ENCODE measurements at places on chromosomes 12 and 14. TPM values are rescaled to one million over a fixed set of nuclear protein-coding genes. Genes with fewer than 3 reads are reported as not detected.

DNA sequence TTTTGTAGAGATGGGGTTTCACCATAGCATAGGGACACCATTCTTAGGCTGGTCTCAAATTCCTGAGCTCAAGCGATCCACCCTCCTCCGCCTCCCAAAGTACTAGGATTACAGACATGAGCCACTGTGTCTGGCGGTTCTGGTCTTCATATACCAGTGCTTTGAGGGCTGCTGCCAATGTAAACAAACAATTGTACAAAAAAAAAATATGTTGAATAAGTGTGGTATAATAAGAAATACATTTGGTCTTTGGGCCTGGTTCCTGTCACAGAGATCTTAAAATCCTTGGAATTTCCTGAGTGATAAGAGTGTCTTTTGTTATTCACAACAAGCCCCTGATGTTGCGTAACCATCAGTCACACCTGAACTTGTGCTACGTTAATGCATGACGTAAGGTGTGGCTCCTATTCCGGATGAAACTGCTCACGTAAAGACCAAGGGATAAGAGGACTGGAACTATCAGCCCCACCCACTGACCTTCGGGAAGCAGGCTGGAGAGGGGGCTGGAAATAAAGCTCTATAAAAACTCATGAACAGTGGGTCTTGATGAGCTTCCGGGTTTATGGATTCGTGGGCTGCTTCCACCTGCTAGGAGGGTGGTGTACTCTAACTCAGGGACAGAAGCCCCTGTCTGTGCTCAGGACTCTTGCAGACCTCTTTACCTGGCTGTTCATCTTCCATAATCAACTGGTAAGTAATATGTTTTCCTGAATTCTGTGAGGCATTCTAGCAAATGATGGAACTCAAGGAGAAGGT, 16.5 kb upstream of the RIMKLB start:
- H3K4me1 ChIP-seq: no peaks in the 10 kb centered on the region
- H3K36me3 ChIP-seq: no peaks in the 10 kb centered on the region
- no peaks in the 10 kb centered on the region for H3K27me3 ChIP-seq
- DNase-seq: peak; percentile 62
- no peak overlapping the region for H3K4me3 ChIP-seq

DNA sequence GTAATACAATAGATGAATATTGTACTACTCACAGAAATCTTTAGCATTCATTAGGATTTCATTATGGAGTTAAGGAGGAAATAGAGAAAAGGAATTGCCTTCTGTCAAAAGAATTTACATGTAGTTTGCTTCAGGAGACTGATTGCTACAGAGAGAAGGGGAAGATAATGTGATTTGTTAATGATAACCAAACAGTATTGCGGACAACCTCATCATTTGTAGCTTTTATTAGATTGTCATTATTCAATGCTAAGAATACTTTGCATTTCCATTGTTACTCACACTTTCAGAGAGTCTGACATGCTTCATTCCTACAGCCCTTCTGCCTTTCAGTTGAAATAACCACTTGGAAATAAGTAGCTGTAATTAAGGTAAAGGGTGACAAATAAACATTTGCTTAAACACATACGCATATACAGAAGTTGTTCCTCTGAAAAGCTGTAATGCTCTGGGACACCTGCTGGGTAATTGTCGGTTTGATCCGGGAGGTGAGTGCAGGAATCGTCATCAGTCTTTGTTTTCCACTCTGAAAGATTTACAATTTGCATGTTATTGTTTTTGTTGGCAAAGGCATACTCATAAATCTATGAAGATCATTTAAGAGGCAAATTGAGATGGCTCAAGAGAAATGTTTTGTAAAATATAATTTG, 600.2 kb downstream of the TRHDE start:
- H3K4me3 ChIP-seq: no peak overlapping the region
- no peaks in the 10 kb centered on the region for H3K27me3 ChIP-seq

DNA sequence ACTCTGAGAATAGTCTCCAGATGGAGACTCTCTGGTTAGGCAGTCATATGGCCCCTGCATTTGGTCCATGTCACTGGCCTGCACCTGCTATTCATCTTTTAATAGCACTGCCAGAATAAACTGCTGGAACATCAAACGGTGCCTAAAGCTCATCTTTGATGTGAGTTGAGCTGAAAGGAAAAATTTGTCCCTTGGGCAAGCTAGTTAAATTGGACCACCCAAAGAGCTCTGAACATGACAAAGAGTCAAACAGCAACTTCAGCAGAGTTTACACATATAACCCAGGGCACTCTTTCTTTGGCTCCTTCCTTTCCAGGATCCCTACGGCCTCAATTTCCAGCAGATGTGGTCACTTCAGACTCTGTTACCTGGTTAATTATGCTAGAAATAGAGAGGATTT, 269.9 kb downstream of the RPL10L start:
- no peak overlapping the region for H3K4me3 ChIP-seq
- H3K27me3 ChIP-seq: no peaks in the 10 kb centered on the region
- no peak overlapping the region for H3K27ac ChIP-seq
- H3K4me1 ChIP-seq: no peaks in the 10 kb centered on the region

GRCh38 chr14:105474483-105475268, at the start of gene CRIP2:
Gene CRIP2 (plus strand): TSS chr14:105474821. CDS start chr14:105474863, 42 bp downstream.
- no peaks in the 10 kb centered on the region for H3K27me3 ChIP-seq
- H3K27ac ChIP-seq: peak within 1 kb of the TSS; percentile 85
- peaks cover 37% of the 10 kb centered on the region for H3K4me1 ChIP-seq
- H3K4me3 ChIP-seq: peak within 1 kb of the TSS; percentile 73
- no peaks in the 10 kb centered on the region for H3K36me3 ChIP-seq
- DNase-seq: no peak

- no peaks in the 10 kb centered on the region for H3K27me3 ChIP-seq
- no peaks in the 10 kb centered on the region for H3K36me3 ChIP-seq
- H3K4me1 ChIP-seq: no peaks in the 10 kb centered on the region
- DNase-seq: no peak
- no peak overlapping the region for H3K4me3 ChIP-seq
- H3K27ac ChIP-seq: no peak overlapping the region
Observed at GRCh38 chr12:64571411-64571810, 38.9 kb upstream of the RASSF3 start.

GRCh38 chr12:10170216-10170615, 1.7 kb downstream of the OLR1 start:
- H3K27me3 ChIP-seq: no peaks in the 10 kb centered on the region
- no peak overlapping the region for H3K4me3 ChIP-seq
- H3K4me1 ChIP-seq: no peaks in the 10 kb centered on the region
- no peak overlapping the region for H3K27ac ChIP-seq
- H3K36me3 ChIP-seq: no peaks in the 10 kb centered on the region
- no peak for DNase-seq

Gene NINJ2
- 1.1 TPM for total RNA-seq

- no peak overlapping the region for H3K27ac ChIP-seq
- peaks cover under 1% of the 10 kb centered on the region for H3K4me1 ChIP-seq
- no peaks in the 10 kb centered on the region for H3K36me3 ChIP-seq
Observed at GRCh38 chr12:13093848-13094220, 9.6 kb downstream of the GSG1 start.

GRCh38 chr12:103197725-103198388, 240.4 kb downstream of the ASCL1 start:
- H3K27ac ChIP-seq: no peak overlapping the region
- H3K4me3 ChIP-seq: no peak overlapping the region
- DNase-seq: no peak
- H3K4me1 ChIP-seq: no peaks in the 10 kb centered on the region

DNA sequence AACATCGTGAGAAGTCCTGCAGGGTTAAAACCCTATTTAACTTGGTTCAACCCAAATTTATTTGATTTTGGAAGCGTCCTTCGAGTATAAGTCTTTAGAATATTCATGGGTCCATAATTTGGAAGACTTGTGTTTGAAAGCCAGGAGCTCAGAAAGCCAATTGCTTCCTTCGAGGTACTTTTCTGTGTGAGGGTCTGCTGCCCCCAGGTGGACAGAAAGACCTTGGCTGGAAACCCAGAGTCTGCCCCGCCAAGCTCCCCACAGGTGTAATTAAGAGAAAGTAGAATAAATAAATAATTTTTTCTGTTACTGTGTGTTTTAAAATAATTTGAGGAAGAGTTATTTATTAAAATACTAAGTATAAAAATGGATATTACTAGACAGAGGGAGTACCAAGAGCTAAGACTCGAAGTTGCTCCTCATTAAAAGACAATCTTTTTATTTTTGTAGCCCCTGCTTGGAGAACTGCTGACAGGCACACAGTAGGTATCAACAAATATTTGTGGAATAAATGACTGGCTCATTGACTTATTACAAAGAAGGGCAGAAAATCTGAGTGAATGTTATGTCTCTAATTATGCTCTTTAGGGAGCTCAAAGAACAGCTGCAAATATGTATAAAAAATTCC, 105.8 kb downstream of the PAH start:
- no peak overlapping the region for H3K27ac ChIP-seq
- H3K4me1 ChIP-seq: no peaks in the 10 kb centered on the region
- no peak overlapping the region for H3K4me3 ChIP-seq
- no peaks in the 10 kb centered on the region for H3K27me3 ChIP-seq

Gene RNASE3
- total RNA-seq: not detected

Gene TFCP2
- 11.5 TPM for total RNA-seq

- H3K4me1 ChIP-seq: peaks cover 7% of the 10 kb centered on the region
- no peak overlapping the region for H3K27ac ChIP-seq
- DNase-seq: peak; percentile 56
- no peak overlapping the region for H3K4me3 ChIP-seq
Observed at GRCh38 chr14:103071544-103072251, 12.3 kb upstream of the LBHD2 start.

Gene CLEC4D
- total RNA-seq: 1.5 TPM

- peak within 1 kb of the TSS; percentile 36 for H3K4me3 ChIP-seq
- no peaks in the 10 kb centered on the region for H3K27me3 ChIP-seq
- no peaks in the 10 kb centered on the region for H3K36me3 ChIP-seq
- H3K4me1 ChIP-seq: no peaks in the 10 kb centered on the region
- DNase-seq: peak; percentile 76
Observed at GRCh38 chr12:71157601-71158233, at the start of gene TSPAN8. Gene TSPAN8 (minus strand): TSS chr12:71157999. CDS start chr12:71157678, 321 bp downstream.

GRCh38 chr12:97572220-97572619, 109.6 kb downstream of the RMST start:
- H3K27me3 ChIP-seq: no peaks in the 10 kb centered on the region
- no peaks in the 10 kb centered on the region for H3K36me3 ChIP-seq
- no peak overlapping the region for H3K27ac ChIP-seq
- H3K4me1 ChIP-seq: peaks cover 12% of the 10 kb centered on the region

DNA sequence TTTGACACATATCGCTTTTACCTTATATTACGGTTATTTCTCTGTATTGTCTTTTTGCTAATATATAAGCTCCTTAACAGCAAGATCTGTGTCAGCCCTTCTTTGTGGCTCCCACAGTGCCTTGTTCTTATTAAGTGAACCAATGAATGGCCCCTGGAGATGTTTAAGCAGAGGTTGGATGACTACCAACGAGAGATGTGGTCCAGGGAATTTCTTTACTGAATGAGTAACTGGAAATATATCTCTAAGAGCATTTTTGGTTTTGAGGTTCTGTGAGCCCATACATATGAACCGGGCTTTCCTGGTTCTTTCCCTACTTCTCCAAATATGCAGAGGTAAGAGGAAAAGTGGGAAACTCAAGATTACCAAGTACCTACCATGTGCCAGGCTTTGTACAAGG, 23.5 kb downstream of the CALCOCO1 start:
- no peaks in the 10 kb centered on the region for H3K4me1 ChIP-seq
- no peak overlapping the region for H3K4me3 ChIP-seq

Gene PELI2
- 8.9 TPM for total RNA-seq

DNA sequence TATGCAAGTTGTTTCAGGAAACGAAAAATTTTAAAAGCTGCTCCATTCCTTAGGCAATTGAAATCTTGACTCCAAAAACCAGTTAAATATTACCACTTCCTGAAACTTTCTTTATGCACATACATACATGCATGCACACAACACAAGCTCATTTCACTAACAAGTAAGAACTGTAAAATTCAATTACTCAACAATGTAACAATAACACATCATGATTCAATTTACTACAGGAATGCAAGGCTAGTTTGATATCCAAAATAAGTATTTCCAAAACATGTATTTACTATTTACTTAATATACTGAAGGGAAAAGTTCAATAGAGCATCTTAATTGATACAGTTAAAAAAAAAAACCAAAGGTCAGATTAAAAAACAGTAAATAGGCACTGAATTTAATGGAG, 19.6 kb downstream of the NAP1L1 start:
- H3K4me1 ChIP-seq: no peaks in the 10 kb centered on the region
- no peak overlapping the region for H3K4me3 ChIP-seq
- no peaks in the 10 kb centered on the region for H3K36me3 ChIP-seq
- H3K27me3 ChIP-seq: no peaks in the 10 kb centered on the region

DNA sequence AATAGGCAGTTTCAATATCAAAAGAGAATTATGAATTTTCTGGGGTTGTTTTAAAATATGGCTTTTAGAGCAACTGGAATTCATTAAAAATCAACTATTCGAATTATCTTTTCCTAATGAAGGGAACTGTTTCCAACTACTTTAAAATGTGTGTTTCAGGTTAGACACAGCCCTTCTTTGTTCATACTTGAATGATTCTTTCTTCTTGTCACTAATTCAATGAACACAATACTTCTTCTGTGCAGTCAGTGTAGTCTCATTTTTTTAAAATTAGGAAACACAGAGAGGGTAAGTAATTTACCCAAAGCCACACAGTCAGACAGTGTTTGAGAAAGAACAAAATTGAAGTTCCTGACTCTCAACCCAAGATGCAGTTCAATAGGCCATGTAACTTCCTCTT, 414.0 kb downstream of the CCDC91 start:
- no peaks in the 10 kb centered on the region for H3K36me3 ChIP-seq
- H3K27me3 ChIP-seq: no peaks in the 10 kb centered on the region
- H3K4me1 ChIP-seq: no peaks in the 10 kb centered on the region
- no peak overlapping the region for H3K4me3 ChIP-seq

DNA sequence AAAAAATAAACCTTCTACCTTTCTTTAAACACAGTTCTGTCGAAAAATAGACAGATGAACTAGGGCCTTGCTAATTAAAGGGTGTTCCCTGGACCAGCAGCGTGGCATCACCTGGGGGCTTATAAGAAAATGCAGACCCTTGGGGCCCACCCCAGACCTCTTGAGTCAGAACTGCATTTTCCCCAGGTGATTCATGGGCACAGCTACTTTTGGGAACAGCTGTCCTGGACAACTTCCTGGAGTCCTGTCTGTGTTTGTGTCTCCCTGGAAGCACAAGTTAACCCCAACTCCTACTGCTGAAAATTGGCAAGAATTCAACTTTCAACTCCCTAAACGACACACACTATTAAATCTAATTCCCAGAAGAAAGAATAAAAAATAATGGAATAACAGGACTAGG, 17.8 kb downstream of the FBLN5 start:
- no peaks in the 10 kb centered on the region for H3K27me3 ChIP-seq
- no peaks in the 10 kb centered on the region for H3K4me1 ChIP-seq
- no peak overlapping the region for H3K27ac ChIP-seq
- no peak overlapping the region for H3K4me3 ChIP-seq
- no peaks in the 10 kb centered on the region for H3K36me3 ChIP-seq

Gene FAM181A
- total RNA-seq: 3.1 TPM

GRCh38 chr12:93005928-93006392, 76.9 kb upstream of the EEA1 start:
- no peak for DNase-seq
- H3K27me3 ChIP-seq: no peaks in the 10 kb centered on the region
- H3K27ac ChIP-seq: no peak overlapping the region
- H3K4me3 ChIP-seq: no peak overlapping the region
- H3K36me3 ChIP-seq: no peaks in the 10 kb centered on the region
- no peaks in the 10 kb centered on the region for H3K4me1 ChIP-seq

All from prostate gland (tissue), 2 donors.